T-helper 1 cell (primary cell): ENCODE measurements at places on chromosomes 2 and 18.

- DNase-seq: no peak
Measured at GRCh38 chr2:138453815-138454214, 47.8 kb upstream of the SPOPL start.

DNA sequence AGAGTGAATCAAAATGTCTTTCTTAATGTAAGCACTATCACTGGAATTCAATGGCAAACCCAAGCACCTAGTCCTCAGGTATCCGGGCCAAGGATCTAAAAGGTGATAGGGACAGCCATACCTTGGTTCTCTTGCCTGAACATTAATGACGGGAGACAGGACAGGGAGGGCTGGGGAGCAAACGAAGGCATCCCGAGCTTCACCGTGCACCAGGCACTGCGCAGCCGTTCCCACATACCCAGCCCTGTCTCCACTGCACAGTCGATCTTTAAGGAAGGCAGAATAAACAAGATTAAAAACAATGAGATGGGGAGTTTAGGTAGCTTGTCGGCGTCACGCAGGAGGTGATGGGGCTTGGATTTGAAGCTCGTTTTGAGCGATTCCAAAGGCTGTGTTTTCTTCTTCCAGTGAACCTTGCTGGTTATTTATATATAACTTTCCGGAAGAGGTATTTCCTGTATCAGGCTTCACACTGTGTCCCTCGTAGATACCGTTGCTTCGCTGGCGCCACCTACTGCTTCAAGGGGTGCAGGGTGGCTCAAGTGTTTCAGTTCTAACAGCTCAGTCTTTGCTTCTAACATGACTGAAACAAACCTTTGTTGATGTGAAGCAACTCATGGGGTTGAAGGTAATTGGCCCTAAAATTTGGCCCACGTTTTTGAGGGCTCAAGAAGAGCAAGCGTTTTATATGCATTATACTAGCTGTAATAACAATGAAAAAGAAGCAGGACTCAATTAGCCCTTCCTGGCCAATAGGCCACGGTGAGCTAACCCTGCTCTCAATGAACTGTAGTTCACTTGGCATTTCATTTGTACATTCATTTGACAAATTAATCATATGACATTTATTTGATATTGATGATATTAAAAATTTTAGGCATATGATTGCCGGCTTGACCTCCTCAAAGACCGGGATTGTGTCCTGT, 77.4 kb downstream of the DCDC2C start:
- no peak for DNase-seq

DNA sequence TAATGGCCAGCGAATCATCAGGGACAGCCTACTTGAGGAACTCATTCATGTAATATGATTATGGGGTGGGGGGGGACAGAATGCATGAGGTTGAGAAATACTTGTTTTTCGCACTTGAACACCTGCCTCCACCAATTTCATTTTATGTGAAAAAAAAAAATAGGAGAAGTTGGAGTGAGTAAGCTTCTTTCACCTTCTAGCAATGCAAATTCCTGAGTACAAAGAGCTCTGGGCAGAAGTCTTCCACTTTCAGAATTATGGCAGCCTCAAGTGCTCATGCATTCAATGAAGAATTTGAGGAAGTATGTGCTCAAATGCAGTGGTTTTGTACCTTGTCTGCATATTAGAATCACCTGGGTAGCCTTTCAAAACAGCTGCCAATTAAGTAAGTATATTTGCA, 40.1 kb upstream of the GPD2 start:
- no peak for DNase-seq

GRCh38 chr2:68775272-68775842, 40.7 kb downstream of the ARHGAP25 start:
- no peak for DNase-seq

- no peak for DNase-seq
Measured at GRCh38 chr2:212195626-212196025, 343.0 kb downstream of the ERBB4 start.

- DNase-seq: no peak
Measured at GRCh38 chr2:139925903-139926302, 1145.7 kb upstream of the NXPH2 start.

GRCh38 chr2:163667064-163667887, 68.5 kb downstream of the FIGN start:
- no peak for DNase-seq

DNA sequence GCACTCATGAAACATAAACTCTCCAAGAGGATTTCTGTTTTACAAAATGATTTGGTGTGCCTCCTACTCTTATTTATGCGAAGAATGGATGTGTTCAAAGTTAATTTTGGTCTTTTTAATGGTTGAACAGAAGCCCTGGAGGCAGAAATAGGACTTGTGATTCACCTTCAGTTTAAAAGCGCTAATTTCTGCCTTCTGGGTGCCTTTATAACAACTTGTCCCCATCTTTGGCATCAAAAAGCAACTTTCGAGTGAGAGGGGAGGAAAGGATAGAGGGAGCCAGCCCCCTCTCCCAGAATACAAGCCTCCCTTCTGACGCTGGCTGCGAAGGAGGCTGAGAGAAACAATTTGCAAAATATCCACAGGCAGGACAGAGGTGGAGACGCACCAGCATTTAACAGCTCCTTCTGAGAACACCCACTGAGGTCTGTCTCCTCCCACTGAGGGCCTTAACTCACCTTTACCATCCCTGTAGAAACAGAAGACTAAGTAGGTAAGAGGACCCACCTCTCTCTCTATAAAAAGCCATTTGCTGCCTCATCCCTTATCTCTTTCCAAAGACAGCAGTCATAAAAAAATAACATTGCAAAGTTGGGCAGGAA, 24.3 kb upstream of the BCL11A start:
- DNase-seq: no peak

- no peak for DNase-seq
Measured at GRCh38 chr18:79867666-79868065, 69.9 kb downstream of the KCNG2 start.

DNA sequence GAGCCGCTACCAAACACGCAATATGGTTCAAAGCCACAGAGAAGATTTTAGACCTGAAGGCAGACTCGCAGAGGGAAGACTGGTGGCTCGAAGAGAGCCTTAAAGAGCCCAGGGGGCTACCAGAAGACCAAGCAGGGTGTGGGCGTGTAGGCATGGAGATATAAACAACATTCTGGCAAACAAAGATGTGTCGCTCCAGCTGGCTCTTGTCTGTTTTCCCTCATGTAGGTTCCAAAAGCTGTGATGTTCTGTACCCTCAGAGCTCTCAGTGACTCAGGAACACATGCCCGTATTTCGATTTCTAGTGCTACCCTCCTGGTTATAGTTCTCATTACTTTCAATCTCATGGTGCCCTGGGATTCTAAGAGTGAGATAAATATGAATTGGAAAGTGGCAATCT, 44.5 kb downstream of the DOCK10 start:
- DNase-seq: no peak

DNA sequence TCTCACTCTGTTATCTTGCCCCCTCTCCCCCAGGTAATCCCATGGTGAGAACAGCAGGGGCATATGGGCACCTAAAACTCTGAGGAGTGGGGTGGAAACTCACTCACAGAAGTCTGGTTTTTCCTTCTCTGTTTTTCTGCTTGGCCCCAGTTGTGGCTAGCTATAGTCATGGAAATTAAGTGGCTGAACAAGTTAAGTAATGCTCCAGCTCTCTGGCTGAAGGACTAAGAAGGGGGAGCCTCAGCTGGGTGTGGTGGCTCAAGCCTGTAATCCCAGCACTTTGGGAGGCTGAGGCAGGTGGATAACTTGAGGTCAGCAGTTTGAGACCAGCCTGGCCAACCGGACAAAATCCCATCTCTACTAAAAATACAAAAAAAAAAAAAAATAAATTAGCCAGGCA, 261.0 kb downstream of the TPGS2 start:
- DNase-seq: no peak

DNA sequence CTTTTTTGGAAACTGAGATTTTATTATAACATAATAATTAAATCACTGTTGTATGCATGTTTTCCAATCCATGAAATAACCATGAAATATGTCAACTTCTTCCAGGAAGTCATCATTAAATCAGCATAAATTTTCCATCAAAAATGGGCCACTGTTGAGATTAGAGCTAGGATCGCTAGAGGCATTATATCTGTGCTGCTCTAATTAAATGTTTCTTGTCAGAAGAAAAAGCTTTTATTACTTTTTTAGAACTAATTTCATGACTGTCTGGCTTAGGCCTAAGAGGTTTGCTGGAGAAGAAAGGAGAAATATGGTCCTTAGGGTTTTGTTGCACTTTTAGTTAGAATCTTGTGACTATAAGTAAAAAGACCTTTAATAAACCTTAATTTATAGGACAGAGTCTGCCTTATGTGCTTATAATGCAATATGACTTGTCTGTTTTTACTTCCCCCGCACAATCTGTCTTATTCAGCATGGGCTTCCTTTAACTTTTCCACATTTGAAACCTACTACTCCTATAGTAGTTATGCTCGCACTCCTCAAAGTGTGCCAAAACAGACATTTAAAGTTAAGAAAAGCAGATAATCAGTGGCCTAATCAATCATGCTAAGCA, 363.4 kb upstream of the GCFC2 start:
- no peak for DNase-seq
